ENCODE measurements at places on chromosomes 11 and 22.

GRCh38 chr22:38416621-38417251 lies 38.3 kb downstream of the KCNJ4 start:
- DNase-seq: peak; percentile 42

DNA sequence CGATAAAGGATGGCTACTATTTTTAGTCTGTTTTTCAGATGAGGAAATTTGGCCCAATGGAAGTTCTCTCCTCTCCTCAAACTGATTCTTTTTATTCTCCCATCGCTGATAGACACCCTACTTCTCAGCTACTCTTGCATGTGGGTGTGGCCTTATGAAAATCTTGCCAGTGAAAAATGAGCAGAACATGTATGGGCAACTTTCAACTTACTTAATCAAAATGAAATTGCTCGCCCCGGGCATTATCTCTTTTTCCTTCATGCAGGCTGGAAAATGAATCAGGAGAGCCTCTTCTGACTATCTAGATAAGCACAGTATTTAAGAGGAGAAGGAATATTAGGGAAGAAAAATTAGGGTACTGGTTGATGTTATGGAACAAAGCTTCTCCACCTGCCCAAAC lies 2354.7 kb upstream of the RAG2 start:
- no peak for DNase-seq

- DNase-seq: no peak
Measured at GRCh38 chr11:18704698-18705097, 6.1 kb downstream of the TMEM86A start.

- no peak for DNase-seq
Measured at GRCh38 chr11:116285026-116285425, 487.8 kb downstream of the BUD13 start.

DNA sequence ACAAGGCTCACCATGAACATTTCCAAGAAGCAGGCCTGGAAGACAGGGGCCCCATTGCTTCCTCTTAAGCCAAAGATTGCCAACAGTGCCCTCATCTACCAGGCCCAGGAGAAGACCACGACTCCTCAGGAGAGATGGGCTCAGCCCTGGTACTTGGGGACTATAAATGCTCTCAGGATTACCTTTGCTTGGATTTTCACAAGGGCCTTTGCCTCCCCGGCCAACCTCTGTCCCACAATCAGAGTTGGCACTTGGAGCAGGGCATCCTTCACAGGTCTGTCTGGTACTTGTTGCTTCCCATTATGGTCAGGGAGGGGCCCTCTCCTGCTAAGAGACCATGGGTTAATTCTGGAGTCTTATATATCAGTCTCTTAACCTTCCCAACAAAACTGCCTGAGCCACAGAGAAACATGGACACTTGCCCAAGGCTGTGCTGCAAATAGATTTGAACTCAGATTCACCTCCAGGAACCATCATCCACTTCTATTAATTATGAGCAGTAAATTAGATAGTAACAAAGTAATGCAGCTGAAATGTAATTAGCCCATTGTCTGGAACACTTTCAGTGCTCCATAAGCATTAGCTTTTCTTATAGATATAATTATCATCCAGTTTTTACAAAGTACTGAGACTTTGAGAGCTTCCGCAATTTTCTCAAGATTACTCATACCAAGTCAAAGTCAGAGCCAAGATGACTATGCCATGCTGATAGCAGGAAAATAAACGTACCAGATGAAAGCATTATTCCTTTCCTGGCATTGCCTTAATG lies 33.5 kb downstream of the POU2AF3 start:
- no peak for DNase-seq

DNA sequence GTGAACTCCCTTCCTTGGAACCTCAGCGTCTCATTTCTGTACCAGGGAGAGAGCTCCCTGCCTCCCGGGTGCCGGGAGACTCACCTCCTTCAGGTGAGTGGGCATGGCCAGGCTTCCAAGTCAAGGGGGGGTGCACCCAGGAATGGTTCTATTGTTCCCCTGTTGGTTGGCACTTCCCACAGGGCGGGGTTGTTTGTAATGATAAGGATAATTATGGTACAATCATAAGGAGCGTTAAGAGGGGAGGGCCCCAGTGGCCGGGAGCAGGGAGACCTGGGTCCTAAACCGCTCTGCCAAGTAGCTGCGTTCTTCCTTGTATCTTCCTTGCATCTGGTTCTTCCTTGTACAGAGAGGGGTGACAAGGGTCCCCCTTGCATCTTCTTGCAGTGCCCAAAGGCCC lies 79.1 kb downstream of the LRRC32 start:
- no peak for DNase-seq

DNA sequence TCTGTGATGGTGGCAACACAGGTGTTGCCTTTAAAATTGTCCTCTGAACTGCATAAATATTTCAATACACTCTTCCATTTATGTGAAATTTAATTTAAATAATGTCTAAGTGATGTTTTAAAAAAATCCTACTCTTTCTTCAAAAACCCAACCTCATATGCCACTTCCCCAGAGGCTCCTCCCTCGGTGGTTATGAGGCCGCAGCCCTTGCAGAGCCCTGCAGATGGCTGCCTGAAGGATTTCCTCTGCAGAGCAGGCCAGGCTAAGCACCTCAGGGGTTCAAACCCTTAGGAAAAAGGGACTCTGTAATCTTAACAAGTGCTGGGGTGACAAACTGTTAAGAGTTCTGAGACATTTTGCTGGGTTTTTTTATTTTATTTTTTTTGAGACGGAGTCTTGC lies 25.2 kb downstream of the MORC2 start:
- no peak for DNase-seq

- no peak for DNase-seq
Measured at GRCh38 chr22:39478441-39478850, 21.6 kb downstream of the MGAT3 start.

- no peak for DNase-seq
Measured at GRCh38 chr11:108322666-108323065, 99.8 kb downstream of the ATM start.

- DNase-seq: no peak
Measured at GRCh38 chr11:129012880-129013279, 70.2 kb upstream of the TP53AIP1 start.

- no peak for DNase-seq
Measured at GRCh38 chr11:93396316-93396715, 65.8 kb downstream of the DEUP1 start.

DNA sequence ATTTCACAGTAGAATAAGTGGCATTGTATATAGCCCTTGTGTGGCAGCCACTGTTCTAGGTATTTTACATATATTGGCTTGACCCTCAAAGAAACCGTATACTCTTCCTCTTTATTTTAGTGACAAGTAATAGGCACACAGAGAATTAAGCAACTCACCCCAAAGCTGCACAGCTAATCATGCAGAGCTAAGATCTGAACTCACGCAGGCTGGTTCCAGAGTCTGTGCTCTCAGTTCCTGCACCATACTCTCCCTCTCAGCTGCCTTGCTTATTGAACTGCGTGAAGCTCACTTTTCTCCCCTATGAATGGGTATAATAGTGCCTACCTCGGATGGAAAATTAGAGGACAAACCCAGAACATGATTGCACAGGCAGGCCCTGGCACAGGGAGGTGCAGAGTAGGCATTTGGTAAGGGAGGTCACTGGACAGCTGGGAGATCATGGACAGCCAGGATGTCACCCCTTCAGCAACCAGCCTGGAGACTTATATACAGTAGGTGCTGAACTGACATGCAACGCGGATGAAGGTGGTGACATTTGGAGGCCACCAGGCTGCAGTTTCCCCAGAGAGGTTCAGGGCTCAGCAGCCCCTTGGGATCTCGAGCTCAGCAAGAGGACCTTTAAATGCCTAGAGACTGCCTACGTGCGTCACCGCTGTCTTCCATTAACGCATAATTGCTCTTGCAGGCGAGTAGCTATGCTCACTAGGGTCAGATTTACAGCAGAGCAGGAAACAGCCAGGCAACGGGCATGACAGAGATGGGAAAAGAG lies 78.4 kb upstream of the TP53I11 start:
- no peak for DNase-seq

GRCh38 chr11:72777755-72778278 lies 16.0 kb downstream of the STARD10 start:
- no peak for DNase-seq

- no peak for DNase-seq
Measured at GRCh38 chr11:93526346-93526633, 16.9 kb downstream of the SMCO4 start.

- no peak for DNase-seq
Measured at GRCh38 chr11:74434528-74434927, 32.8 kb downstream of the KCNE3 start.

- DNase-seq: peak; percentile 78
Measured at GRCh38 chr11:11620173-11620920, 1.5 kb downstream of the GALNT18 start.

- no peak for DNase-seq
Measured at GRCh38 chr11:105960252-105961245, 61.5 kb downstream of the MSANTD4 start.

DNA sequence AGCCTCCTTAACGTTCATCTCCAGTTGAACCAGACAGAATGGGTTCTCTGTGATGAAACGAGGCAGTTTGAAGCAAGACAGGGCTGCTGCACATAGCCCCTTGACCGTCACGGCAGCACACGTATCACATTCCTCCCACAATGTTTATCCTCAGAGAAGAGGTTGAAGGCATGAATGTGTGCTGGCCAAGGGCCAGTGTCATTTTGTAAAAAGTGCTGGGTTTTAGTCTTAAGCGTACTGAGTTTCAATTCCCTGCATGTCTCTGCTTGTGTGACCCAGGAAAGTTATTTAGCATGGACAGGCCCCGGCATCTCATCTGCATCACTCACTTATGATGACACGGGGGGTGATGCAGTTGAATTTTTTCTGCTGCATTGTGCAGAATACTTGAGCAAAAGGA lies 31.6 kb downstream of the TTC12 start:
- no peak for DNase-seq

DNA sequence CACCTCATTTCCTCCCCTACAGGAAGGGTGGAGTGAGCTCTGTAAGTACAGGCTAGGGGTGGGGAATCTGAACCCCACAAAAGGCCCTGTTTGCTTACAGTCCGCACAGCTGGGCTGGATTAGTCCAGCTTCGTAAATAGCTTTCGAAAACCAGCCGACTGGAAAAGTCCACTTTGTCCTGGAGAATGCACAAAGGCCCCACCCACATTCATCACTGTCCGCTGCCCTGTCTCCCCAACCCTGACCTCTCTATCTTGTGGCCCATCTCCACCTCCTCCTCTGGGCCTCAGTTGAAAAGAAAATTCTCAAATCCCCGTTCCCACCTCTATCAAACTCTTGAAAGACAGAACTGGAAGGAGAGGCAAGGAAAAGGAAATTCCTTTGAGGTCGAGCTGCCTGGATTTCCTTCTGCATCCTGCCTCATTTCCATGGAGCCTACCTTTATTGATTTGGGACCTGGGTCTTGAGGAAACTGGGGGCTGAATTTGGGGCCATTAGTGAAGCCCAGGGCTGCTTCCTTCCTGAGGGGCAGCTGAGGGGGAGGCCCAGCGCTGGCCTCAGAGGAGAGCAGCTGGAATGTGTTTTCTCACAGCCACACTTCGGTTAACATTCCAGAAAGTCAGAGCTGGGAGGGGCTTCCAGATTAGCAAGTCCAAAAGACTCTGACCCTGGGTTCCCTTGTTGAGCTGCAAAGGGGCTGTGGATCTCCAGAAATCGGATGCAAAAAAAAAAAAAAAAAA lies 147.6 kb downstream of the FBXO7 start:
- peak; percentile 56 for DNase-seq

DNA sequence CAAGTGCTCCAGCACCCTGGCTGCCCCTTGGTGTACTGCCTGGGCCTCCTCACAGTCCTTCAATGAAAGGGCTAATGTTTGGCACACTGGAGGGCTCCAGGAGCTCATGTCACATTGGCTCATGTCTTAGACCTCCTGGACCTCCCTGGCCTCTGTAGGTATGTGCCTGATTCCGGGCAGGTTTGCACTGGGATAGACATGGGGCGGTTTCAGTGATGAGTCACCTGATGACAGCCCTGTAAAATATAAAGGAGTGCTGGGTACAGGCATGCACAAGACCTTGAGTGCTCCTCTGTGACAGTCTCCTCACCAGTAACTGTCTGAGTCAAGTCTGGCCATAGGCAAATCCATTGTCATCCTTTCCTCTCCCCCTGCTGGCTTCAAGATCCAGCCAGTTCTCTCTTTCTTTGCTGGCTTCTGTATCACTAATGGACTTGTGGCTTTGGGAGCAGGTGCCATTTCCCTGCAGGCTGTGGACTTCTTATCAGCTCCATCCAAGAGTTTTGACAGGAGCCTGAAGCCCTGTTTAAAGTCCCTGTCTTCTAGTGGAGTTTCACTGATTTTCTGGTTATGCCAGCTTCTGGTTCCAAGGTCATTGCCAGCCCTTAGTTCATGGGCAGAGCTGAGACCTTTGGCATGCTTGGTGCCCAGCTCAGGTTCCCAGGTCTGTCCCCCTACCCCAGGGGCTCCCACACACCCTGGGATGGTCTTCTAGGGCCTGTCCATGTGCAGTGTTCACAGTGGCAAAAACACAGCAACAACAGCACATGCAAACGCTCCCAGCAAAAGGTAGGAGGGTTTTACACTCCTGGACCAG lies 22.7 kb upstream of the P2RY2 start:
- DNase-seq: no peak

- no peak for DNase-seq
Measured at GRCh38 chr11:109898592-109898991, 194.6 kb upstream of the ZC3H12C start.

GRCh38 chr11:70135625-70136059 lies 57.5 kb downstream of the ANO1 start:
- no peak for DNase-seq

GRCh38 chr11:120805960-120806555 lies 217.8 kb upstream of the TBCEL start:
- no peak for DNase-seq

GRCh38 chr11:102476812-102477211 lies 24.2 kb upstream of the TMEM123 start:
- no peak for DNase-seq

GRCh38 chr11:103700622-103701021 lies 335.8 kb upstream of the DDI1 start:
- no peak for DNase-seq

DNA sequence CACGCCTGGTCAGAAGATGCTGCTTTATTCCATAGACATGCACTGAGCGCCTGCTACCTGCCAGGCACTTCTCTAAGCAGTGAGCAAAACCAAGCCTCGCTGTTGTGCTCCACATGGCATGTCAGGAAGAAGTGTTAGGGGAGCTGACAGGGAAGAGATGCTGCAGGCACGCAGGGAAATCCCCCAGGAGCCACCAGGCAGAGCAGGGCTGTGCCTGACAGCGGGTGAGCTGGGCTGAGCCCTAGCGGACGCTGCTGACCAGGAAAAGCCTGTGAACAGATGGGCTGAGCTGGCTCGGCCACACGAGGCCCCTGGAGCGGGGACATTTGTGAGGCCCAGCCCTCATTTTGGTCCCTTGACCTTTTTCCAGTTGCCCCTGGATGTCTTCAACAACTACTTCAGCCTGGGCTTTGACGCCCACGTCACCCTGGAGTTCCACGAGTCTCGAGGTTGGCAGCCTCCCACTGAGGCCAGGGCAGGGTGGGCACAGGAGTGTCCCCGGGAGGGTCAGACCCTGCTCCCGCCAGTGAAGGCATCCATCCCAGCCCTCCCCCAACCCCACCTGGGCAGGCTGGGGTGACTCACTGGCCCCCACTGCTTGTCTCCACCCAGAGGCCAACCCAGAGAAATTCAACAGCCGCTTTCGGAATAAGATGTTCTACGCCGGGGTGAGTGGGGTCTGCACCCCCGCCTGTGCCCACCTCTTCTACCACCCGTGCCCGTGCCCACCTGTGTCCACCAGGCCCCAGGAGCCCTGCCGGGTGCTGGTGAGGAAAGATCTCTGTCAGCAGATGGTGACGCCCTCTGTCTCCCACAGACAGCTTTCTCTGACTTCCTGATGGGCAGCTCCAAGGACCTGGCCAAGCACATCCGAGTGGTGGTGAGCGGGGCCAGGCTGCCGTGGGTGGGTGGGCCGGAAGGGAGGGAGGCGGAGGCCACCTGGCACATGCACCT lies 7.4 kb upstream of the MDK start:
- DNase-seq: no peak

- DNase-seq: no peak
Measured at GRCh38 chr11:64391839-64392238, 32.9 kb downstream of the RPS6KA4 start.

Measured in spleen (tissue), 13 donors.